ENCODE measurements at places on chromosomes 1 and 21. TPM values are rescaled to one million over a fixed set of nuclear protein-coding genes. Genes with fewer than 3 reads are reported as not detected.

The S100A12 gene
- not detected for total RNA-seq

The TCEANC2 gene
- 12.8 TPM for total RNA-seq

The IFNLR1 gene
- total RNA-seq = 6.5 TPM

The PKP1 gene
- not detected for total RNA-seq

The ACTA1 gene
- total RNA-seq = not detected

DNA sequence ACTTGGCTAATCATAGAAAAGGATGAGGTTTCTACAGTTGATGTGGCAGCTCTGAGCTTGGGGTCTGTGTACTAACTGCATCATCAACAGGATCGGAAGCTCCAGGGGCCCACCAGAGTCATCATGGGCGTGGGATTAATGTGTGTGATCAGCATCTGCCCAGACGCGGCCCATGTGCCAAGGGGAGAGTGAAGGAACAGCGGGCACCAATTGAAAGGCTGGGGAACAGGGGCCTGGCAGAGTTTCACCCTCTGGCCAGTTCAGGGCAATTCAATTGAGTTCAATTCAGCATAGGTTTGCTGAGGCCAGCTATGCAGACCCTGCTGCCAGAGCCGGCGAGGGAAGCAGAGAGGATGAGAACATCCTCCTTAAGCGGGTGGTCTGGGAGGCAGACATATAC, 260.0 kb upstream of the AJAP1 start:
- no peak for DNase-seq
- no peaks in the 10 kb centered on the region for H3K4me1 ChIP-seq
- no peaks in the 10 kb centered on the region for H3K36me3 ChIP-seq
- H3K27me3 ChIP-seq = no peaks in the 10 kb centered on the region
- H3K4me3 ChIP-seq = no peak overlapping the region

DNA sequence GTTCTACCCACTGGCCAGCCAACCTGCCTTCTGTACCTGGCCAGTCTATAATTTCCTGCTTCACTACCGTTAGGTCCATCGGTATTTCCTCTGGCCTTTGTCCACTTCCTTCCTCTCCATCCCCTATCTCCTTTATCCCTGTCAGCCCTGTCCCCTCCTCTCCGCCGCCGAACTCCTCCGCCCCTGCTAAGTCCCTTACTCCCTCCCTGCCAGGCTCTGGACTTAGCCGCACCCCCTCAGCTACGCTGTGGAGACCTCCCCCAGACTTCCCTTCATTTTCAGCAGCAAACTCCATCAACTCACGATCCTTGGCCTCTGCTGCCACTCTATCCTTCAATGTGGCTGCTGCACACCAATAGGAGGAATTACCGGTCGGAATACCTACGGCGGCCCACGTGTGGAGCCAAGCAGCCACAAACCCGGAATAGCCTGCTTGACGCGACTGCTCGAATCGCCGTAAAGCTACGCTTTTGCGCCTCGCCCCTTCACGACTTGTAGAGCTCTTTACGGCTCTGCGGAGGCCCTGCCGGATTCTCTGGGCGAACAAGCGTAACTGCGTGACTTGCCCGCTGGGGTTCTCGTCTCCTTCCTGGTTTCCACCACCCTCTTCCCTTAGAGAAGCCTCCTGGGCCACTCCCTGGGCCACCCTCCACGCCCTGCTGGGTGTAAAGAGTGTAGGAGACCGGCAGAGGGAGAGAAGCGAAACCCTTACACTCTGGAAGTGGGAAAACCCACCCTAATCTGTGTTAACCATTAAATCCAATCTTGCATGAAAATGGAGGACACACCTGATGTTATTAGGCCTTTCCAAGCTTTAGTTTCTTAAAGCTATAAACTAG, at the start of gene ZNHIT6:
Gene ZNHIT6, minus strand, starts transcription at position 444 of the 839 bp plus-strand sequence. Its CDS starts 149 bp downstream, at position 295.
- peaks cover 20% of the 10 kb centered on the region for H3K4me1 ChIP-seq
- peaks cover 1% of the 10 kb centered on the region for H3K27me3 ChIP-seq
- H3K27ac ChIP-seq = no peak within 1 kb of the TSS

- no peak overlapping the region for H3K4me3 ChIP-seq
- no peaks in the 10 kb centered on the region for H3K4me1 ChIP-seq
- no peak for DNase-seq
- H3K36me3 ChIP-seq = no peaks in the 10 kb centered on the region
- no peak overlapping the region for H3K27ac ChIP-seq
- H3K27me3 ChIP-seq = no peaks in the 10 kb centered on the region
Observed at GRCh38 chr21:29718081-29718815, 221.5 kb downstream of the GRIK1 start.

- H3K4me3 ChIP-seq = no peak overlapping the region
- H3K27ac ChIP-seq = no peak overlapping the region
- DNase-seq = peak; percentile 12
- peaks cover 5% of the 10 kb centered on the region for H3K4me1 ChIP-seq
Observed at GRCh38 chr1:230542054-230542453, 100.2 kb upstream of the COG2 start.

DNA sequence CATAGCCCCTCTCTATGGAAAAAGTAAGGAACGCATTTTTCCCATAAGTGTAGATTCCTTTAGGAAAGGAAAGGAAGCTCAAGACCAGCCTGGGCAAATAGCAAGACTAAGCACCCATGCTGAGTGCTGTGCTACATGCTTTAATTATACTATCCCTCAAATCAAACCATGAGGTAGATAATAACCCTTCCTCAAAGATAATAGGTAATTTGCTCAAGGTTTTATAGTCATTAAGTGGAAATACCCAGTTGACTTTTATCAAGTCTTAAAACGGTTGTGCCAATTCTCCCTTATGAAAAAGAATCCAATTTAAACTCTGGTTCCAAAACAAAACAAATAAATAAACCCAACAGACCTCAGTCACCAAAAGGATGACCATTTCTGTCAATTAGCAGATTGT, 3.4 kb downstream of the KIAA0319L start:
- H3K36me3 ChIP-seq = peaks cover 44% of the 10 kb centered on the region
- peaks cover 39% of the 10 kb centered on the region for H3K4me1 ChIP-seq
- H3K27ac ChIP-seq = no peak overlapping the region

- peak; percentile 79 for DNase-seq
- H3K27me3 ChIP-seq = no peaks in the 10 kb centered on the region
- peaks cover 52% of the 10 kb centered on the region for H3K4me1 ChIP-seq
- H3K4me3 ChIP-seq = peak overlapping the region; percentile 65
- H3K36me3 ChIP-seq = peaks cover 92% of the 10 kb centered on the region
- peak overlapping the region; percentile 86 for H3K27ac ChIP-seq
Observed at GRCh38 chr1:154157520-154158306, 2.8 kb upstream of the NUP210L start.

DNA sequence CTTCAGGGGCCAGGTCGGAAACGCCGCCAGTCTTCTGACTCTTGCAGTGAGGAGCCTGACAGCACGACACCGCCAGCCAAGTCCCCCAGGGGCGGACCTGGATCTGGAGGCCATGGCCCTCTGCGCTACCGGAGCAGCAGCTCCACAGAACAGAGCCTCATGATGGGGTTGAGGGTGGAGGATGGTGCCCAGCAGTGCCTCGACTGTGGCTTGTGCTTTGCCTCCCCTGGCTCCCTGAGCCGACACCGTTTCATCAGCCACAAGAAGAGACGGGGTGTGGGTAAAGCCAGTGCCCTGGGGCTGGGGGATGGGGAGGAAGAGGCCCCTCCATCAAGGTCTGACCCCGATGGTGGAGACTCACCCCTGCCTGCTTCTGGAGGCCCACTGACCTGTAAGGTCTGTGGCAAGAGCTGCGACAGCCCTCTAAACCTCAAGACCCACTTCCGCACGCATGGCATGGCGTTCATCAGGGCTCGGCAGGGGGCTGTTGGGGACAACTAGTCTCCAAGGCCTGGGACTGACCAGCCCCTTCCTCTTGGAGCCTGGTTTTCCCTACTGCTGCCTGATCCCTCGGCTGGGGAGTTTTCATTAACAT, 8.7 kb downstream of the ZNF687 start:
- H3K36me3 ChIP-seq = peaks cover 79% of the 10 kb centered on the region
- no peak overlapping the region for H3K4me3 ChIP-seq
- no peak for DNase-seq
- H3K27me3 ChIP-seq = no peaks in the 10 kb centered on the region

DNA sequence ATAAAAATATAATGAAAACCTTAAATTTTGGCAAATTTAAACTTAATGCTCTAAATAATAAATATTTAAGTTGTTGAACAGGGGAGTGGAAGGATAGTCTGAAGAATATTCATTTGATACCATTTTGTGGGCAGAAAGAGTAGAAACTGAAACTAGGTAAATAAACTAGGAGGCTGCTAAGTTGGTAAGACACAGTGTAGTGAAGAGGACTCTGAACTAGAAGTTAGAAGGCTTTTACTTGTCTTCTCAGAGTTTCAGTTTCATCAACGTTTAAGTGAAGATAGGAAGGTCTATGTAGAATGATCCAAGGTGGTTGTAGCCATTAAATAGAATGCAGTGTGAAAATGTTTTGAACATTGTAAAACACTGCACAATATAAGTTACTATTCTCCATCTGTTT, 516.9 kb downstream of the AMY1C start:
- H3K36me3 ChIP-seq = no peaks in the 10 kb centered on the region
- H3K27ac ChIP-seq = no peak overlapping the region
- H3K4me1 ChIP-seq = no peaks in the 10 kb centered on the region
- DNase-seq = no peak
- H3K4me3 ChIP-seq = no peak overlapping the region
- no peaks in the 10 kb centered on the region for H3K27me3 ChIP-seq

- H3K27ac ChIP-seq = no peak overlapping the region
- peaks cover 6% of the 10 kb centered on the region for H3K4me1 ChIP-seq
- peaks cover 38% of the 10 kb centered on the region for H3K36me3 ChIP-seq
- no peaks in the 10 kb centered on the region for H3K27me3 ChIP-seq
- H3K4me3 ChIP-seq = no peak overlapping the region
Observed at GRCh38 chr1:12486401-12487005, 131.5 kb downstream of the DHRS3 start.

DNA sequence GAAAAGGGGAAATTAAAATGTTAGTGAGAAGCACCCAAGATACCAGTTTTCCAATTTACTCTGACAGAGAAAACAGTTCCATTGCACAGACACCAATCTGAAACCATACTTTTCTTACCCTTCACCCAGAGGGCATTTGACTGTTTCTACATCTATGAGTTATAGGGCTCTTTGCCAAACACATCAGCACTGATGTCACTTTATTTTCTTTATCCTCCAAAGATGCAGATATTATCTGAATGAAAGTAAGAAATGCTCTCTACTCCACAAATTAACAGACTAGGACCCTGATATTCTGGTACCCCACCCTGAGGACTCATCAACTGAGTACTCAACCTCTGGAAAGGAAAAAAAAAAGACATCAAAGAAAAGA, 24.2 kb upstream of the PEX19 start:
- peak overlapping the region; percentile 23 for H3K27ac ChIP-seq
- no peak for DNase-seq
- no peak overlapping the region for H3K4me3 ChIP-seq
- H3K27me3 ChIP-seq = no peaks in the 10 kb centered on the region
- no peaks in the 10 kb centered on the region for H3K4me1 ChIP-seq
- H3K36me3 ChIP-seq = peaks cover 84% of the 10 kb centered on the region

DNA sequence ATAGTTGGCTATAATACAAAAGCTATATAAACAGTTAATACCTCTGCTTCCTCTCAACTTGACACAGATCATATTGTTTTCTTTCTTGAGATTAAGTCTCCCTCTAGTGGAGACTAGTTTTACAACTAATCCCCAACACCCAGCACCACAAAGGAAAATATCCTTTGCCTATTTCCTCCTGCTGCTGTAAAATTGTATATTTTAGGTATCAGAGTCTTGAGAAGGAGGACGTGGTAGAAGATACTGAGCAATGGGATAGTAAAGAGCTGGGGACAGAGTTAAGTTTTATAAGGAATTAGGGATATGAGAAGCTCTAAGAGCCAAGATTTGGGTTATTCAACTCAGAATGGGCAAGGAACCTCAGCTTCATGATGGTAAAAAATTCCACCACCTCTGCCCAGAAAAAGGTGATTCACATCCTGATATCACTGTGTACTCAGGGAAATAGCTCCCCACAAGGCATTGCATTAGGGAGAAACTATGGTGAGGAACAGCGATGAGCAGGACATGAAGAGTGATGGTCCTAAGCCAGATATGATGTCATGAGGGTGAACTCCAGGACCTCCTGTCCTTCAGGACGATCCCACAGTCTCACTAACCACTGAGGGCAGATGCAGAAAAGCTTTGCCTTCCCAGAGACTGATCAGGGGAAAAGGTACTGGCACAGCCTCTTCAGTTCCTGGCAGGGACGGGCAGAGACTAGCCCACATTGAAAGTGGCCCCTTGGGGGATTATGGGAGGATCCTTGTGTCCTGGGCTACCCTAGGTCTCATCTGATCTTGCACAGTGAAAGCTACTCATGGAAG, 14.7 kb upstream of the CFAP126 start:
- H3K27me3 ChIP-seq = no peaks in the 10 kb centered on the region
- H3K4me3 ChIP-seq = no peak overlapping the region
- H3K27ac ChIP-seq = no peak overlapping the region

DNA sequence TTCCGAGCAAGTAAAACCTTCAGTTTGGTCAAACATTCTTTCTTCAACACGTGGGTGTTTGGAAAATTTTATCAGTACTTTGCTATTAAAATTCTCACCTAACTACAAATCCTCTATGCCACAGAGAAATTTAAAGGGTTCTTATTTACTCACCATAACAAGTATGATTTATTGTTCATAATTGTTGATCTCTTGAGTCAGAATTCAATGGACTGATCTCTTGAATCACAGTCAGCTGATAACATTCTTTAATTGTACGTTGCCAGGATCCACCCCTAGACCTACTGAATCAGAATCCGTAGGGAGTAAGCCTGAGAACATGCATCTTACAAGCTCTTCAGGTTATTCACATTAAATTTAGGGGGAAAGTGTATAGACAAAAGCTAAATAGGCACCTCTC, 51.2 kb downstream of the DIPK1A start:
- DNase-seq = no peak
- H3K36me3 ChIP-seq = peaks cover 41% of the 10 kb centered on the region
- peaks cover 30% of the 10 kb centered on the region for H3K4me1 ChIP-seq
- H3K4me3 ChIP-seq = no peak overlapping the region

GRCh38 chr1:7695497-7696117, 75.5 kb upstream of the VAMP3 start:
- DNase-seq = no peak
- H3K4me1 ChIP-seq = no peaks in the 10 kb centered on the region
- H3K27me3 ChIP-seq = peaks cover 16% of the 10 kb centered on the region
- H3K36me3 ChIP-seq = no peaks in the 10 kb centered on the region
- H3K4me3 ChIP-seq = no peak overlapping the region

GRCh38 chr1:185473186-185473585, 156.1 kb upstream of the IVNS1ABP start:
- no peak overlapping the region for H3K27ac ChIP-seq
- H3K4me3 ChIP-seq = no peak overlapping the region
- no peak for DNase-seq
- H3K27me3 ChIP-seq = peaks cover 2% of the 10 kb centered on the region

GRCh38 chr1:219568733-219569132, 44.2 kb downstream of the ZC3H11B start:
- DNase-seq = no peak
- no peaks in the 10 kb centered on the region for H3K36me3 ChIP-seq
- H3K4me1 ChIP-seq = no peaks in the 10 kb centered on the region
- H3K27ac ChIP-seq = no peak overlapping the region
- no peak overlapping the region for H3K4me3 ChIP-seq

DNA sequence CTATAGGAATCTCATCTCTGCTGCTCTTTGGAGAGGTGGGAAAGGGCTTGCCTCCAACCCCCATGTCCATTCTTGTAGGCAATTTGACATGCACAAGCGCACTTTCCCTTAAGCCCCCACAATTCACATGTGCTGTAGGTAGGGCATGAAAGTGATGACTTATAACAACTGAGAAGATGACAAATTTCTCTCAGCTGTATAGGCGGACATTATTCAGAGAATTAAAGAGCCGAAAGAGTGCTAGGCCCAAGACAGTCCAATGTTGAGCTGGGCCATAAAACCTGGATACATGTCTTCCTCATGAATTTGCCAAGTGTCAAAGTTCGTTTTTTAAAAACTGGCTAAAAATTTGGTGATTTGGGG, 106.3 kb upstream of the LYPLAL1 start:
- no peaks in the 10 kb centered on the region for H3K4me1 ChIP-seq
- no peaks in the 10 kb centered on the region for H3K36me3 ChIP-seq
- DNase-seq = no peak
- no peak overlapping the region for H3K27ac ChIP-seq

Measured in activated T-helper 2 cell treated with anti-CD3 and anti-CD28 coated beads, Interferon-gamma antibody, Interleukin-2, Interleukin-4, amounts not matched to agents 10 μg/mL and 5 μg/mL and 100 μg/mL, durations not matched to agents 14 hours and 24 hours and 36 hours (primary cell).